ENCODE measurements at places on chromosomes 7 and 10. TPM values are rescaled to one million over a fixed set of nuclear protein-coding genes. Genes with fewer than 3 reads are reported as not detected.

- DNase-seq = no peak
- no peaks in the 10 kb centered on the region for H3K36me3 ChIP-seq
Observed at GRCh38 chr10:6182454-6183098, 20.2 kb upstream of the PFKFB3 start.

DNA sequence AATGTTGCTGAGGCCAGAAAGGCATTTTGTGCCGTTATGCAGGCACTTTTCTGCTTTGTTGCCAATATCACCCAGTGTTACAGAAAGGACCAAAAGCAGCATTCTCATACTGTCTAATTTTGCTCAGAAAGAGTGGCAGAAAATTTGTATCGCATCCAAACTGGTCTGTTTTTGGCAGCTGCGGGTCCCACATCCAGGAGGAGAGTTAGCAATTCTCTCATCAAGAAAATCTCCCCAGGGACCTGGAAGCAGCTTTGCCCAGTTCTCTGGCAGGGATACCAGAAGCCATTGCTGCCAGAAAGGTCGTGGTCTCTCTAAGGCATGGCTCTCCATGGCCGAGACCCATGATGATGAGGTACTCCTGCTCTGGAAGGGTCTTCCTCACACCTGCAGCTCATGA is 489.2 kb upstream of the ZMIZ1 start:
- no peak overlapping the region for H3K27ac ChIP-seq
- H3K4me3 ChIP-seq = no peak overlapping the region
- no peaks in the 10 kb centered on the region for H3K4me1 ChIP-seq
- DNase-seq = no peak
- H3K27me3 ChIP-seq = no peaks in the 10 kb centered on the region

- H3K36me3 ChIP-seq = no peaks in the 10 kb centered on the region
- no peaks in the 10 kb centered on the region for H3K4me1 ChIP-seq
- no peak overlapping the region for H3K27ac ChIP-seq
- no peak overlapping the region for H3K4me3 ChIP-seq
- no peaks in the 10 kb centered on the region for H3K27me3 ChIP-seq
Observed at GRCh38 chr10:25117757-25118156, 57.0 kb upstream of the GPR158 start.

DNA sequence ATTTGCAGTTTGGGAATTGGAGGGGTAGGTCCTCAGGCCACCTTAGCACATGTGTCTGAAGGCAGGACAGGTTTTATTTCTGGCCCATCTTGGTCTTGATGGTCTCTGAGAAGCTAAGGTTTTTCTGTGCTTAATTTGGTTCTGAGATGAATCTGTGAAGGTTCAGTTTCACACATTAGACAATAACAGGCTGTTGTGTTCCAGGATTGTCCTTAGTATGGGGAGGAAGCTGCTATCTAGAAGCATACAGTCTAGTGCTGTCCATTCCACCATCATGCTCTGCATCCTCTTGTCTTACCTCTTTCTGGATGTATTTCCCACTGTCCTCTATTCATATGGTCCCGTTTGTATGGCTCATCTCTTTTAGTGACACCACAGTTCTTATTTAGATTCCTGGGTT is 7.1 kb downstream of the UBE2D1 start:
- no peaks in the 10 kb centered on the region for H3K4me1 ChIP-seq
- H3K27me3 ChIP-seq = no peaks in the 10 kb centered on the region
- H3K27ac ChIP-seq = no peak overlapping the region
- H3K36me3 ChIP-seq = no peaks in the 10 kb centered on the region
- no peak for DNase-seq

- H3K4me3 ChIP-seq = peak overlapping the region; percentile 85
- peak overlapping the region; percentile 83 for H3K27ac ChIP-seq
- no peak for DNase-seq
- peaks cover 4% of the 10 kb centered on the region for H3K4me1 ChIP-seq
- H3K36me3 ChIP-seq = no peaks in the 10 kb centered on the region
- no peaks in the 10 kb centered on the region for H3K27me3 ChIP-seq
Observed at GRCh38 chr7:42235741-42236161, 1.3 kb downstream of the GLI3 start.

DNA sequence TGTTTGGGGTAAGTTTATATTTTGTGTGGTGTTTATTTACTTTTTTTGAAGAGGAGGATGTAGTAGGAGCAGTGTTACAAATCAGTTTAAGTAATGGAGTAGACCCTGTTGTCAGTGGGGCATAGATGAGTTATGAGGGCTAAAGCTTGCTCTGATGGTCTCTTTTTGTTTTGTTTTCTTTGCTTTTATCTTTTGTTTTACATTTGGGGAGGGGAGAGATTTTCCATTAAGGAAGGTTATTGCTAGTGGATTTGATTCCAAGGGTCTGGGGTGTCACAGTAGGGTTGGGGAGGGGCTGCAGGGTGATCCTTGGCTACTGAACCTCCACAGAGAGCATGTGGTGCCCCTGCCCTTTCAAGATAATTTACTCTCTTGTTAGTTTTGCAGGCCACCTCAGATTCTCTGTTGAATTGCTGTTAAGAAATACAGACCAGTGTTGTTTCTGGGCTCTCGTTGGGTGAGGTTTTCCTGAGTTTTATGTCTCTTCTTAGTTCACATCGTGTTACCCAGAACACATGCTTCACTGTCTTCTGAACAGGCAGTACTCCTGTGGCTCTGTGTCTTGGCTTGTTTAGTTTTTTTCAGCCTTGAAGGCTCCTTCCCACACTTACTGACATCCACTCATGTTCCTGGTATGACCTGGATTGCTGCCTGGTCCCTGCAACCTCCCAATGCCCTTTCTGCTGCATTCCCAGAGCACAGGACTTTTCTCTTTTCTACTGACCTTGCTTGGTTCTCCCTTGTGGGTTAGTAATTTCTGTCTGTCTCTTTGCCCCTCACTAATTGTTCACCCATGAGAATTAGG is 4.2 kb downstream of the KIFBP start:
- no peaks in the 10 kb centered on the region for H3K36me3 ChIP-seq
- peak; percentile 82 for DNase-seq
- H3K4me1 ChIP-seq = peaks cover 45% of the 10 kb centered on the region

RELN gene
- 0.11 TPM for total RNA-seq

GRCh38 chr7:68246189-68246633 is 1249.6 kb downstream of the TYW1 start:
- no peak overlapping the region for H3K4me3 ChIP-seq
- no peak for DNase-seq
- H3K4me1 ChIP-seq = no peaks in the 10 kb centered on the region
- H3K36me3 ChIP-seq = no peaks in the 10 kb centered on the region
- no peak overlapping the region for H3K27ac ChIP-seq

GRCh38 chr10:117204316-117204715 is 7.0 kb downstream of the KCNK18 start:
- no peaks in the 10 kb centered on the region for H3K36me3 ChIP-seq
- no peaks in the 10 kb centered on the region for H3K4me1 ChIP-seq
- no peak overlapping the region for H3K27ac ChIP-seq
- no peak overlapping the region for H3K4me3 ChIP-seq
- H3K27me3 ChIP-seq = no peaks in the 10 kb centered on the region
- DNase-seq = no peak

- no peaks in the 10 kb centered on the region for H3K36me3 ChIP-seq
- no peak overlapping the region for H3K4me3 ChIP-seq
- H3K4me1 ChIP-seq = no peaks in the 10 kb centered on the region
- no peak overlapping the region for H3K27ac ChIP-seq
- no peak for DNase-seq
- H3K27me3 ChIP-seq = no peaks in the 10 kb centered on the region
Observed at GRCh38 chr10:6813306-6813705, 233.2 kb upstream of the PRKCQ start.

GRCh38 chr7:158414486-158414961 is 173.1 kb downstream of the PTPRN2 start:
- no peak for DNase-seq
- no peaks in the 10 kb centered on the region for H3K27me3 ChIP-seq
- no peak overlapping the region for H3K27ac ChIP-seq
- no peak overlapping the region for H3K4me3 ChIP-seq
- no peaks in the 10 kb centered on the region for H3K4me1 ChIP-seq

DNA sequence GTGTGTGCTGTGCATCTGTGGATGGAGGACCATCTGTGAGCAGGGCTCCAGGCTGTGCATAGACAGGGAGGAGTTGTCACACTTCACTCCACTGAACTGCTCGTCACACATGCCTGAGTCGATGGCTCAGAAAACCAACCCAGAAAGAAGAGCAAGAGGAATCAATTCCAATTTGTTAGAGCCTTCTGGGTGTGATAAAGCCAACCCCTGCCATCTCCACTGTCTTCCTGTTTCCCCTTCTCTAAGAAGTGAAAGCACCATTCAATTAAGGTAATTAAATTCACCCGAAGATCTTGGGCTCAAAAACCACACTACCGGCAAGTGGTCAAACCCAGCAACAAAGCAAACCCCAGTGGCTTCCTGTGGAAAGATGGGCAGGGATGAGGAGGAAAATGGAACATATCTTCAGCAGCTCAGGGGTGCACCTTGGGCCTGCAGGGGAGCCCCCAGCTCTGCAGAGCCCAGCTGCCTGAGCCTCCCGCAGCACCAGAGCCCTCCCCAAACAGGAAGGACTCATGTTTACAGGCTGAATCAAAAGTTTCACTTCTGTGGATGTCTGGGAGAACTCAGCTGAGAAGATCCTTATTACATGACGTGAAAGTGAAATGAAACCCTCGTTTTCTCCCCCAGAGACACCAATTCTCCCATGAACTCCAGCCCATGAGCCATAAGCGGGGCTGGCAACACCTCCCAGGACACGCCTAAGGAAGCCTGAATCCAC is 10.9 kb downstream of the C10orf71 start:
- H3K4me3 ChIP-seq = no peak overlapping the region
- H3K27me3 ChIP-seq = no peaks in the 10 kb centered on the region
- no peak for DNase-seq
- H3K27ac ChIP-seq = no peak overlapping the region
- H3K4me1 ChIP-seq = no peaks in the 10 kb centered on the region

- no peak overlapping the region for H3K27ac ChIP-seq
- no peaks in the 10 kb centered on the region for H3K27me3 ChIP-seq
- DNase-seq = no peak
- H3K4me3 ChIP-seq = no peak overlapping the region
- H3K36me3 ChIP-seq = no peaks in the 10 kb centered on the region
- H3K4me1 ChIP-seq = no peaks in the 10 kb centered on the region
Observed at GRCh38 chr10:43044448-43044921, 32.4 kb upstream of the RET start.

SYT15B gene
- 68.3 TPM for total RNA-seq

- no peaks in the 10 kb centered on the region for H3K27me3 ChIP-seq
- peak overlapping the region; percentile 95 for H3K27ac ChIP-seq
- no peak for DNase-seq
- peak overlapping the region; percentile 43 for H3K4me3 ChIP-seq
- H3K4me1 ChIP-seq = peaks cover 35% of the 10 kb centered on the region
Observed at GRCh38 chr10:15725603-15726002, 5.9 kb upstream of the ITGA8 start.

GRCh38 chr7:96786261-96786997 is 76.8 kb upstream of the SEM1 start:
- no peaks in the 10 kb centered on the region for H3K27me3 ChIP-seq
- no peak overlapping the region for H3K27ac ChIP-seq
- no peak overlapping the region for H3K4me3 ChIP-seq
- H3K4me1 ChIP-seq = no peaks in the 10 kb centered on the region

GRCh38 chr7:148927123-148928045 is 43.3 kb upstream of the EZH2 start:
- no peak overlapping the region for H3K4me3 ChIP-seq
- no peaks in the 10 kb centered on the region for H3K36me3 ChIP-seq
- H3K27ac ChIP-seq = no peak overlapping the region
- no peaks in the 10 kb centered on the region for H3K4me1 ChIP-seq
- H3K27me3 ChIP-seq = no peaks in the 10 kb centered on the region

NPY gene
- total RNA-seq = not detected

DNA sequence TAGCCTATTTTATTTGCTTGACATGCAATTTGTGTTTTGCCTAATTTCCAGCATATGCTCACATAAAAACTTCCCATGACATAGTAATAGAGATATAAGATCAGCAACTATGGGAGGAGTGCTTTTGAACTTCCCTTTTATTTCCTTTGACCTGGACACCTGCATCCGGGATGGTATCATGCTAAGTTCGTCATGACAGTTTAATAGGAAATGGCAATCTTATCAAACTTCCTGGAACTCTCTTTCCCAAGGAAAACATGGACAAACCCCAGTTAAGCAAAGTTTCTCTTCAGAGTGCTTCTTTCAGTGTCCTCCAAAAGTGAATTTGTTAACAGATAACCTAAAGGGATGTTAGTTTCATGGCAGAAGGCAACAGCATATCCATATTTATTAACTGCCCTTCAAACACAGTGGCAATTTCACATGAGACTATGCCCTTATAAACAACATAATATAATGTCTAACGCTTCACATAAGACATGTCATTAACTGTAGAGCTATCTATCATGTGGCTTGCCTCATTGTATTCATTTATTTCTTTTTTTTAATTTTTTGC is 474.7 kb upstream of the SEMA3A start:
- H3K27me3 ChIP-seq = no peaks in the 10 kb centered on the region
- peaks cover 7% of the 10 kb centered on the region for H3K4me1 ChIP-seq
- no peaks in the 10 kb centered on the region for H3K36me3 ChIP-seq
- no peak overlapping the region for H3K4me3 ChIP-seq
- no peak for DNase-seq

DNA sequence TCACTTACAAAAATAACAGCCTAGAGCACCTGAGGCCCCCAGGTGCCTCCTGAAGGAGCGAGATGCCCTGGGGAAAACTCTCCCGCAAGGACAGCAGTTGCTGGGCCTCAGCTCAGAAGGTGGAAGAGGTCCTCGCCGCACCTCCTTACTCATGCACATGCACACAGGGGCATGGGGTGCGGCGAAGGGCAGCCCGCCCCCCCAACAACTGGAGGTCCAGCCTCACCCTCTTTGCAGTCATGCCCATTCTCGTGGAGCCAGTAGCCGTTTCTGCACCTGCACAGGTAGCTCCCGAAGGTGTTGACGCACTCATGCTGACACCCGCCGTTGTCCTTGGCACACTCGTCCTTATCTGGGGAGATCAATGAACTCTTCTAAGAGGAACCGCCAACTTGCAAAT is 19.9 kb upstream of the OPALIN start:
- DNase-seq = no peak
- no peak overlapping the region for H3K27ac ChIP-seq
- H3K36me3 ChIP-seq = no peaks in the 10 kb centered on the region
- H3K4me3 ChIP-seq = no peak overlapping the region
- H3K4me1 ChIP-seq = no peaks in the 10 kb centered on the region

DNA sequence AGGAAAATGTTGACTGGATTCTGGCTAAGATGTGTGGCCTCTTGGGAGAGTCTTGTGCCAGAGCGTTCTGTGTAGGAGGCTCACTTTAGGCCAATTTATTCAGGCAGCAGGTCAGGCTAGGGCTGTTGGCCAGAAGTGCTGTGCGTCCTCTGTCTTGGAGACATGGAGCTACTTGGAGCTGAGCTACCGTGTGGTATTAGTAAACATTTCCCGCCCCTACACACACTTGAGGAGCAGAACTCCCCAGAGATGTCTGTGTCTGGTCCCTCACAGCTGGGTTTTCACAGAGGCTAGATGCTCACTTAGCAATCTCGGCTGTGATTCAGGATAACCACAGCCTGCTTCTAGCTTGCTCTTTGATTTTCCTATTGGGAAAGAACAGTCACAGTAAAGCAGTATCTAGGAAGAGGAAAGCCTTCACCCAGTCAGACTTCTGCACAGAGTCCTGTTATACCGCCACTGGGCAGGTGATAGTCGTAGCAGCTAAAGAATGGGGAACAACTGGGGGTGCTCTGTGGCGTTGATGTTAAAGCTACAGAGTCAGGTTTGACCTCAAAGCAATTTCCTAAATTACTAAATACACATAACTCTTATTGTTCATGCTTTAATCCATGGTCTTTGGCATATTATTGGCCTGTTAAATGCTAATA is 86.7 kb downstream of the MDFIC start:
- H3K27ac ChIP-seq = peak overlapping the region; percentile 56
- H3K4me3 ChIP-seq = no peak overlapping the region
- H3K36me3 ChIP-seq = no peaks in the 10 kb centered on the region

MXI1 gene
- total RNA-seq = 95.0 TPM

Data from ascending aorta (tissue), 2 donors.